Memory B cell (primary cell): ENCODE measurements at places on chromosomes 6 and 20.

DNA sequence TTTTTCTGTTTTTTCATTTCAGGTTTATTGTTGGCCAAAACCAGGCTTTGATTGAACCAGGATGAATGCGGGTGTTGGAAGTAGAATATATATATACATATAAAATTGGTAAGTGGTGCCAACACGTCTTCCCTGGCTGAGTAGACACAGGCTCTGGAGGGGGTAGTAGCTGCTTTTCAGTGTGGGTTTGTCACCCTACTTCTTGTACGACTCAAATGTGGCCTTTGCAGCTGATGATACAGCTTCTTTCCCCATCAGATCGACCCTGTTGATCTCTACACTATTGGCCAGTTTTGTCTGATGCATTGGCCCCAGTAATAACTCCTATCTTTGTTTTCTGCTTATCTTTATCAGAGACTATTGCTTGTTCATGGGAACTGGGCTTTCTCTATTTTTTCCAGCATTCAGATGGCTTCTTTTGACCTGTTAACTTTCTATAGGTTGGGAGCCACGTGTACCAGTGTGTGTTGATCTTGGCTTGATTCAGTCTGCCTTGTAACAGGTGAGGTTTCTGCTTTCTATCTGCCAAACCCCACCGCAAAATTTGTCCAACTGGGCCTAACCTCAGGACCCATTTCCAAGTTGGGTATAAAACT is 2.7 kb upstream of the ZNFX1 start:
- DNase-seq = no peak

DNA sequence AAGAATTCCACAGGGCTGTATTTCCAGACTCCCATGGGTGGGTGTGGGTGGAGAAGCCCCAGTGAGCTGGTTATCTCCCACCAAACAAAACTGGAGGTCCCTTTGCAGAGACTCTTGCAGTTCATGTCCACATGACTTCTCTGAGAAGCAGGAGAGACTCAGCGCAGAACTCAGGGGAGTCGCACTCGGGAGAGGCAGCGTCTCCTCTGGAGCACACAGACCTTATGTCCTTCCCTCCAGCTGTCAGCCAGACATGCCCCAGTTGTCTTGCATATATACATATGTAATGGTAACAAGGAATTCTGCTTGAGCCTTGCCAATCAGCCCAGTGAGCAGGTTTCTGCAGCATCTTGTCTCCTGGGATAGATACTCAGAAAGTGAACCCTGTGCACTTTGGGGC is 23.8 kb downstream of the MYT1 start:
- DNase-seq = no peak

- peak; percentile 22 for DNase-seq
Measured at GRCh38 chr20:46994341-46994740, 99.7 kb downstream of the EYA2 start.

- DNase-seq = no peak
Measured at GRCh38 chr20:14947946-14948345, 610.5 kb upstream of the FLRT3 start.

- no peak for DNase-seq
Measured at GRCh38 chr20:3172126-3172932, 1.0 kb downstream of the LZTS3 start.

DNA sequence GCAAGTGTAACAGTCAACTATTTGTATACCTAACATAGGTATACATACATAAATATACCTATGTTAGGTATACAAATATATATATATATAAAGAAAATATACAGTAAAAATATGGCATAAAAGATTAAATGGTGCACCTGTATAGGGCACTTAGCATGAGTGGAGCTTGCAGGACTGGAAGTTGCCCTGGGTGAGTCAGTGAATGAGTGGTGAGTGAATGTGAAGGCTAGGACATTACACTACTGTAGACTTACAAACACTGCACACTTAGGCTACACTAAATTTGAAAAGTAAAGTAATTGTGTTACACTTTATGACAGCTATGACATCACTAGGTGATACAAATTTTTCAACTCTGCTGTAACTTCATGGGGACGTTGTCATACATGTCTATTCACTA is 65.6 kb downstream of the CDC5L start:
- no peak for DNase-seq

- peak; percentile 36 for DNase-seq
Measured at GRCh38 chr6:13229205-13230085, 98.9 kb downstream of the TBC1D7 start.

GRCh38 chr6:165847407-165848085 is 184.5 kb upstream of the PDE10A start:
- DNase-seq = no peak

GRCh38 chr6:148989585-148989984 is 242.8 kb downstream of the UST start:
- DNase-seq = no peak

DNA sequence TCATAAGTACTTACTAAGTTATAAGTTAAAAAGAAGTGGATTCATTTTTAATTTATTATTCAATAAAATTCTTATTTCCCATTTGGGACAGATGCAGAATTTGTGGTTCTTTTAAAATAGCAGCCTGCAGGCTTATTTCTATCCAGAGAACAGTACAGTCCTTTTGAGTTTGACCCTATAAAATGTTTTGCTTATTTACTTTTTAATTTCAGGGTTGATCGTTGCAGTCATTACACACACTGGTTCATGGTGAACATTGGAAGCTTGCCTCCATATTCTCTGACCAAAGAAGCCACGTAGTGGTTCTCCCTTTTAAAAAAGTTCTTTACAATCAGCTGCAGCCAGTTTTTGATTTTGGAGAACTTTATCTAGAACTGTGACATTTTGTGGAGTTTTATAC is 122.9 kb upstream of the PDE7B start:
- no peak for DNase-seq

- no peak for DNase-seq
Measured at GRCh38 chr20:295804-296203, 1.6 kb upstream of the ZCCHC3 start.

- DNase-seq = no peak
Measured at GRCh38 chr20:40323361-40323794, 365.7 kb downstream of the MAFB start.
